B cell (primary cell): ENCODE measurements at places on chromosomes 13 and 19. TPM values are rescaled to one million over a fixed set of nuclear protein-coding genes. Genes with fewer than 3 reads are reported as not detected.

HSPB6 gene
- polyA plus RNA-seq, result not detected in 2 replicates

PEAK3 gene
- polyA plus RNA-seq, result 0.07 and 0.18 TPM in 2 replicates

- DNase-seq, result no peak
These were observed 199.0 kb downstream of the KATNAL1 start for GRCh38 chr13:30108216-30108912.

DNA sequence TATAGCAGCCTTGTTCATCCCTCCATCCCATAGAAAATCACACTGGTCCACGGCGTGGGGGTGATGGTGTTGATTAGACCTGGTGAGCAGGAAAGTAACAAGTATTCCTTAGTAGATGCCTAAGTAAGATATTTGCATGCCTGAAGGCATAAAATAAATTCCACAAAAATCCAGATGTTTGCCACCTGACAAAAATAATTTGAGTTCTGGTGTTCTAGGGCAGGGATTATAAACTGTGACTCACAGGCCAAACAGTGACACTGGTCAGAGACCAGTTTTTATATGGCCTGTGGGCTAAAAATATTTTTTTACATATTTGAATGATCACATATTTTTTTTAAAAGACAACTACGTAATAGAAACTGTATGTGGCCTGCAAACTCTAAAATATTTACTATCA is 310.7 kb downstream of the RFC3 start:
- no peak for DNase-seq

GRCh38 chr13:66618702-66619101 is 611.4 kb downstream of the PCDH9 start:
- peak; percentile 18 for DNase-seq

GRCh38 chr19:31658993-31659896 is 310.0 kb upstream of the TSHZ3 start:
- no peak for DNase-seq

ZNF763 gene
- polyA plus RNA-seq, result 3.0 and 4.5 TPM in 2 replicates

CAMSAP3 gene
- polyA plus RNA-seq, result 0.89 and 1.0 TPM in 2 replicates

CAB39L gene
- polyA plus RNA-seq, result 1.5 and 1.9 TPM in 2 replicates

FGF22 gene
- 0.34 and 0.37 TPM in 2 replicates for polyA plus RNA-seq

DNA sequence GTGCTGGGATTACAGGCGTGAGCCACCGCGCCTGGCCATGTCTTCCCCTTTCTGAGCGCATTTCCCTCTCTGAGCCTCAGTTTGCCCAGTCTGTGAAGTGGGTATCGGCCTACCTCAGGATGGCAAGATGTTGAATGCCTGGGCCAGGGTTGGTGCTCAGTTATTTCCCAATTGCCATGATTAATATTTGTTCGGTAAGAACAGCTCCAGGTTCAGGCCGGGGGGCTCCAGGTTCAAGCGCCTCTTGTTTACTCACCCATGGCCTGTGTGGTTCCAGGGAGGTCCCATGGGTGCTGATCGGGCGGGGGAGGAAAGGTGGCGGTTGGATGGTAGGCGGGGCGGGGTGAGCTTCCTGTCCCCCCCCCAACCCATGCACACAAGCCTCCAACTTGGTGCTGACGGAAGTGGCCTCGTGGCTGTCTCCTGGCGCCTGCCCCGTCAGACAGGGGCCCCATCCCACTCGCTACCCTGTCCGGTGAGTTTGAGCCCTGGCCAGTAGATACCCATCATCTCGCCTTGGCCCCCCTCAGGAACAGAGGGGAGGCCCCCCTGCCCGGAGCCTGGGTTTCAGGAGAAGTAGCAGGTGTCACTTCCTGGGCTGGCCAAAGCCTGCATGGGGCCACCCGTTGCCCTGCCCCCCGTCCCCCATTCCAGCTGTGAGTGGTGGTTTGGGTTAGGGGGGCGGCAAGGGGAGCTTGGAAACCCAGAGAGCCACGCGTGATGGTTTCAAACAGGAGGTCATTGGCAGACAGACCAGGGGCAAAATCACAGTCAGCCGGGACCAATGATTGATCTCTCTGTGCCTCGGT is at the start of gene FCHO1:
FCHO1 (plus strand) TSS at position 375 of the 809 bp plus-strand sequence. CDS start 3,688 bp downstream, outside the sequence.
- DNase-seq, result peak; percentile 94

ZNF541 gene
- 0.03 TPM in 1 of 2 replicates, not detected in the other for polyA plus RNA-seq

LRRC63 gene
- 0.06 and 0.09 TPM in 2 replicates for polyA plus RNA-seq

DNA sequence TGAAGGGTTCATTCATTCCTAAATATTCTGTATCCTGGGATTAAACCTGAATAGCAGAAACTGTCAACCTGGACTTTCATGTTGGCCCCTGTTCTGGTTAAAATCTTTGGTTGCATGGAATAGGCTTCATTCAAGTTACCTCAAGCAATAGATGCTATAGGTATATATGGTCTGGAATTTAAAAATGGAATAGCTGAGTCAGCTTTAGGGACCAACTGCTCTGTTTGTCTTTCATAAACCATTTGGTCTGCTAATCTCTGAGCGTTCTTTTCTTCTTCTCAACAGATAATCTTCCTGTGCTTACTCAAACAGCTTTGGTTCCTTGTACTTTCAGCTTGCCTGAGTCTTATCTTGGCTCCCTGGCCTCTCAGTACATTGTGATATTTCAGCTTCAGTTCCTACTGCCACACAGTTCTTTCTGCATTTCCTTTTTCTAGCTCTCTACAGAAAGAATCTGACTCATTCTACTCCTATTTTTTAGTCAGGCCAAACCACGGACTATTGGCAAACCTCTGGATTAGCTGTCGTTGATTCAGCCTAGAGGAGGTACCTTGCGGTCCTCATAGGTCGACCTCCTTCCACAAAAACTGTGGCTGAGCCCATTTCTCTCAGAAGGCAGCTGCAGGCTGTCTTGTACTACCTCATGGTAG is 35.9 kb upstream of the MAB21L1 start:
- DNase-seq, result no peak

DNA sequence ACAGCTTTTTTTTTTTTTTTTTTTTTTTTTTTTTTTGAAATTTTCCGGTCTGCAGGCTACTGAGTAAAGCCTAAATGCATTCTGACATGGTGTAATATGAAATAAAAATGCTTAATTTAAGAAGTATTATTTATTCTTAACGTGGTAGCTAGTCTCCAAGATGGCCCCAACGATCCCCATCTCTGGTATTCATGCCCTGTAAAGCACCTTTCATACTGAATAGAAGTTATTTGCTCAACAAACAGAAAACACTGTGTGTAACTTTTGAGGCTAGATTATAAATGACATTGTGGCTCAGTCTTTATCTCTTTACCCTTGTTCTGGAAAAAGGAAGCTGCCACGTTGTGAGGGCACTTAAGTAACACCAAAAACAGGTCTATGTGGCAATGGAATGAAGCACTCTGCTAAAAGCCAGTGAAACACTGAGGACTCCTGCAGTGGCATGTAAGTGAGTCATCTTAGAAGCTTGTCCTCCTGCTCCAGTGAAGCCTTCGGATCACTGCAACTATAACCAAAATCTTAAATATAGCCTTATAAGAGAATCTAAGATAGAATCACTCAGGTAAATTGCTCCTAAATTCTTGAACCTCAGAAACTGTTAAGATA is 128.7 kb downstream of the UGGT2 start:
- no peak for DNase-seq

OR2Z1 gene
- polyA plus RNA-seq, result not detected in 2 replicates

SIGLEC12 gene
- 0.12 and 0.24 TPM in 2 replicates for polyA plus RNA-seq

DNA sequence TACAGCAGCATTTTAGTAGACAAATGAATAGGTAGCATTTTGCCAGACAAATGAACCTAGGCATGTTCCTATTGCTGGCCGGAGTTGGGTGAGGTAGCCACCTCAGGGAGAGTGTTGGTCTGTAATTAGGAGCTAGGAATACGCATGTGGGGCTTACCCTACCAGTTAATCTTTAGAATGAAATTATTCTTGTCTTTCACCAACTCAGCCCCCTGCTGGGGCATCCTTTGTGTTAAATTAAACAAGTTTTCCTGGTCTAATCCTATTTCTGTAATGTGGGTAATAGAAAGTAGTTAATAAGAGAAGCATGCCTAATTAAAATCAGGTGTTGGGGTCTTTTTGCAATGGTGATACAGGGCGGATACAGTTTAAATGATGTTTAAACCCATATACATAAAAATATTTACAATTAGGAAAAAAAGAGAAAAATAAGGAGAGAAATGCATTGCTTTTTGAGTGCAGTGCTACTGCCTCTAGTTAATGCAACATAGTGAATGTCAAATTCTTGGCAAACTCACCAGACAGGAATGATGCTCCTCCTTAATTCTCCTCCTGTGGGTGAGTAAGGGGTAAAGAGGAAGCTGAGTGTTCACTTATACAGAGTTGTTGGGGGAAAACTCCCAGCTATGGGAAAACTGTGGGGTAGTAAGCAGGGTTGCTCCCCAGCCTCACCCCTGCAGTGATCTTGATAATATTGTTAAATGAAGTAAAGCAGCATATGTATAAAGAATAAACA is 276.4 kb upstream of the EDNRB start:
- DNase-seq, result no peak

MAST1 gene
- 0.36 and 1.1 TPM in 2 replicates for polyA plus RNA-seq

GRCh38 chr19:3963458-3964255 is 7.2 kb downstream of the DAPK3 start:
- DNase-seq, result no peak

RELB gene
- 63.8 and 85.1 TPM in 2 replicates for polyA plus RNA-seq

DNA sequence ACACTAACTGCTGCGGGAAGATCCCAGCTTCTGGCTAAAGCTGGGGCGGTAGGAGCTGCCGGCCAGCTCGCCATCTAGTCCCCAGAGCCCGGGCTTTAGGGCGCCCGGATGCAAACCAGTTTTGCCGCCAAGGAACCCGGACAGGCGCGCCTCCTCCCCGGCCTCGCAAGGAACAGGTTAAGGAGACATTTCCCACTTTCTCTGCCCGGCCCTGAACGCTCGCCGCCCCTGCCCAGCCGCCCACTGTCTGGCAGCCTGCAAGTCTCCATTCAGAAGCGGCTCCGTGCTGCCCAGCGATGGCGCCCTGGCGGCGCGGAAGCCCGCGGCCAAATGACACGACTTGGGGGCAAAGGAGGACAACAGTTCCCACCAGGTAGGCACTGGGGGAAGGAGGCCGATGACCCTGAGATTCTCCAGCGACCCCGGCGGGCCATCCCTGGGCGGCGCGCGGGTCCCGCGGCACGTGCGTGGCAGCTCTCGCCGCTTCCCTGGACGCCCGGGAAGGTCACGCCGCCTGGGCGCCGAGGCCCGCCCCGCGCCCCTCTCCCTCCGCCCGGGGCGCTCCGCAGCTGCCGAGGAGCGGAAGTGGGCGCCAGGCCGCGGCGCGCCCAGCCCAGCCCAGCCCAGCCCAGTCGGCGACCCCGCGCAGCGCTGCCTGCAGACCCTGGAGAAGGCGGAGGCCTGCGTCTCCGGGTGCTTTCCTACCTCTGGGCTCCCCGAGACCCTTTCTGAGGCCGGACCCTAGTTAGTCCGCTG is 42.2 kb upstream of the HNRNPA1L2 start:
- peak; percentile 22 for DNase-seq

GRCh38 chr19:12806242-12807081 is at the start of gene RNASEH2A:
RNASEH2A (plus strand) TSS chr19:12806584; CDS start chr19:12806674, 90 bp downstream.
- peak; percentile 93 for DNase-seq

DNA sequence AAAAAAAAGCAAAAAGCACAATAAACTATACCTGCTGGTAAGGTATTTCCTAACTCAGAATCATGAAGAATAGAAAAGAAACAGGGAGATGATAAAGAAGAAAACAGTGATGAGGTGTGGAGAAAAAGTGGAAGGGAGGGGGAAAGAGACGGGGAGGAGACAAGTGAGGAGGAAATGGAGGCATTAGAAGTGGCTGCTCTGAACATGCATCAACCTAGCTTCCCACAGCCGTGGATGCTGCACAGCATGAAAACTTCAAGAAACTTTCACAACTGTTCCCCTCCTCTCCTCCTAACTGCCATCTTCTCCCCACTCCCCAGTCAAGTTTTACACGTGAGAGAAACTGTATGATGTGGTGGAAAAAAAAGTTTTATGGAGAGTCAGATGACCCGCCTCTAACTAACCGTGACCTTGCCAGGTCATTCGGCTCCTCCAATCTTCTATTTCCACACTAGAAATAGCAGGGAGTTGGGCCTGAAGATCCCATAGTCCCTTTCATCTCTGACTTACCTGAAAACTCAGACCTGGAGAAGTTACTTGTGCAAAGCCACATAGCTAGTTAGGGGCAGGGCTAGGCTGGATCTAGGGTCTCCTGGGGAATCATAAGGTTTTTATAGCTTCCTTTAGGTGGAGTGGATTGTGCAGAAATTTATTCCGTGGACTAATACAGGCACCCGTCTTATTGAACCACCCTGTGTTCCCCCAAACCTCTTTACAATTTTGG is 461.9 kb downstream of the KLF5 start:
- DNase-seq, result no peak

CRB3 gene
- polyA plus RNA-seq, result 1.0 and 2.1 TPM in 2 replicates

DNA sequence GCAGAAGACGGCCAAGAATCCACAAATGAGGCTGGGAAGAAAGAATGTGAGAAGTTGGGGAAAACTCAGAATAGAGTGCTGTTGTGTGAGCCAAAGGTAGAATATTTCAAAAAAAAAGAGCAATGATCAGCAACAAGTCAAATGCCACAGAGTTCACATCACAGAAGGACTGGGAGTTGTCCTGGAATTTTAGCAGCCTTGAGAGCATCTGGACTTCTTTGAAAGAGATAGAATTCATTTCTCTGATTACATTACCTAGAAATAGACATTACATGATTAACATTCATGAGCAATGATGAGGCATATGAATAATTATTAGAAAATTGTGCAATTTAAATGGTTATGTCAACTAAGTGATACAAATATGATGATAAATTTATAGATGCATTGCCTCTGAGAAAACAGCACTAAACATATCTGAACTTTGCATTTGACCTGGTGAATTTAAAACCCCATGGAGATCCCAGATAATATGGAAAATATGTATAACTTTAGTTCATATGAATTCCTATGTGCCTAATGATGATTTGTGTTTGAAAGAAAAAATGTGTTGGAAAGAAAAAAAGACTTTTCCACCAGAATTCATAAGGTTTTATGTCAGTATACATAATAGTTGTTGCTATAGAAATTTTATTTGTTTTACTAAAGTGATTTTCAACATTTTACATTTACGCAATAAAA is 186.2 kb downstream of the POSTN start:
- no peak for DNase-seq

GRCh38 chr13:33003458-33004019 is 12.7 kb upstream of the KL start:
- no peak for DNase-seq

BCAM gene
- not detected in 2 replicates for polyA plus RNA-seq

- DNase-seq, result no peak
These were observed 66.5 kb downstream of the MLLT1 start for GRCh38 chr19:6213266-6213595.

- DNase-seq, result no peak
These were observed 101.3 kb downstream of the AKAP11 start for GRCh38 chr13:42373048-42373812.
